ENCODE measurements at places on chromosomes 6 and 20.

DNA sequence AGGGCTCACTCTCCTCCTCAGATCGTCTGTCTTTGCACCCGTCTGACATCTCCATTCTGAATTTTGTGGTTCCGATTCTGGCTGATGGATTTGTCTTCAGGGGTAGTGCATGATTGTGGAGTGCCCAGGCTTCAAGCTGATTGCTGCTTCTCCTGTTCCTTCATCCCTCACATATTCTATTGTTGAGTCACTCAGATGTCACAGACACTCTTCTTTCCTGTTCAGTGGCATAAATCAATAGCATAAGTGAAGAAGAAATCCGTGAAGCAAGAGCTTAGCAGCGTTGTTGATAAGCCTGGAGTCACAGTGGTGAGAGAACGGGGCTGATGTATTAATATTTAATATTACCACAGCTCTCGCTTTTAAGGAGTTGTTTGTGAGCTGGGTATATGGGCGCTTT is 152.5 kb downstream of the MTHFD1L start:
- DNase-seq, result no peak

DNA sequence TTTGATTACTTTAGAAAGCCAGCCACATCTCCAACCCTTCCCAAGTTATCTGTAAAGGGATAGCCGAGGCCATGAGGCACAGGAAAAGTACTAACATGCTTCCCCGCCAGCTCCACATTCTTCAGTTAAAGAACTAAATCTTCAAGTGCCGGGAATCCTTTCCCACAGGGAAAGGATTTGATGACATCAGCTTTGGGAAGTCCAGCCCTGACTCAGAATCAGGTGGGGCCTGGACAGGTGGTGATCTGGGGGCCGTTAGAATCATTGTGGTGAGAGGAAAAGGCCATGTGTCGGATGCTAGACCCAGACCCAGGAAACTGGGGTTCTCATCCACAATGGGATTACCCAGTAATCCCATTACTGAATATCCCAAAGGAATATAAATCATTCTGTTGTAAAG is 580.0 kb downstream of the QKI start:
- no peak for DNase-seq

GRCh38 chr6:34912715-34913464 is 23.8 kb downstream of the ANKS1A start:
- no peak for DNase-seq

- no peak for DNase-seq
Observed at GRCh38 chr20:41783423-41784208, 165.4 kb upstream of the CHD6 start.

GRCh38 chr20:5182615-5183254 is 55.9 kb downstream of the CDS2 start:
- no peak for DNase-seq

DNA sequence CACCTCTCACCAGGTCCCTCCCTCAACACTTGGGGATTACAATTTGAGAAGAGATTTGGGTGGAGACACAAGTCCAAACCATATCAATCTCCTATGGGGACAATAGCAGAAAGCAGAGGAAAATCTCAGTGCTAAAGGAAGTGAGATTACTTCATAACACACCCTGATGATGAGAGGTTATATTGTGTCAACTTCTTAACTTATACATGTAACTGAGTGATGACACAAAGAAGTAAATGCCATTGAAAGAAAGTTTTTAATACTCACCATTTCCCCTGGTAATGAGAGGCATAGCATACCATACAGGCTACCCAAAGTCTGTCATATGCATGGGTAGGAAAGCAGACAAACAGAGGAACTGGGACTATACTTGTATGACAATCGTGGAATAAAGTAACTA is 137.2 kb downstream of the MMUT start:
- no peak for DNase-seq

DNA sequence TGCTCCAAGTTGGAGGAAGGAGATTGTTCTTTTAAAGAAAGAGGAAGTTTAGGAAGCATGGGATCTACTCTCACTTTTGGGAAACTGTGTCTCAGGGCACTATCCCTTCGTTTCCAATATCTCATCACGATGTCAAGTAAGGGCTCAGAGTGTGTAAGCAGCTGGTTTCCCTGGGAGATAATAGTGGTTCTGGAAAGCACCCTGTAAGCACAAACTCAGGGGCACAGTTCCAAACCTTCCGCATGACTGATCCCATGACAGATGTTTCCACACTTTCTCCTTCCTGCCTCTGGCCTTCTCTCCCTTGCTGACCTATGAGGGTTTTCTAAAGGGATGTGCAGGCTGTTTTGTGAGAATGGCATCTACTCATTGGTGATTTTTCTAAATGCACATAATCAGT is 33.9 kb downstream of the ADTRP start:
- DNase-seq, result no peak

DNA sequence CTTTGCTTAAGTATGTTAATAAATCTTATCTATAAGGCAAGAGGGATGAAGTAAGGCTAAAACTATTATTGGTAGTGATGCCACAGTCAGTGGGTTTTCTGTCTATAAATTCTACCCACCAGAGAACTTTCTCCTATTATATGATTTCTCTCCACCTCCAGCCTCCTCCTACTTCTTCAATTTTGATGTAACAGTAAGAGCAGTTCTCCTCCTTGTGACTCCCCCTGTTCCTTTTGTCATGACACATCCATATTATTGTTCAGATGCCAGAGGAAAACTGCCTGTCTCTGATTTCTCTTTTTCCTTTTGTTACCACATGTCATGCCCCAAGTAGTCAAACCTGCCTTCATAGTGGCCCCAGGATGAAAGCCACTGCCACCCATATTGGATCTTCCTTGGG is 9.1 kb upstream of the RCAN2 start:
- DNase-seq, result no peak

DNA sequence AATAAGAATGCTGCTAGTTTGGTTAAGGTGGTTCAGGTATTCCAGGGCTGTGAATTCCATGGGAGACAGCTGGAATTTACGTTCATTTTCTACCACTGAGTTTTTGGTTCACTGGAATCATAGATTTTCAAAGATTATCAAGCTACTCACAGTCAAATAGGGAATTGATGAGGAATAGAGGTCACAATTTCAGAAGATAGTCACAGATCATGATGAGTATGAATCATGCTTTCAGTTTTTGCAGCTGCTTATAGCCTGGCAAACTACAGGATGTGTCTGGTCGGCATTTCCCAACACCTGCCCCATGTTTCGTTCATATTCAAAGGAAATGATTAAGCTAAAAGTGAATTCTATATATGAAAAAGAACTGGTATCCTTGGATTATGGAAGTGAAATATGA is 58.7 kb downstream of the BCKDHB start:
- no peak for DNase-seq

- no peak for DNase-seq
Observed at GRCh38 chr6:138287144-138287955, 69.1 kb upstream of the PBOV1 start.

- DNase-seq, result no peak
Observed at GRCh38 chr6:64250126-64250525, 614.5 kb downstream of the PHF3 start.

DNA sequence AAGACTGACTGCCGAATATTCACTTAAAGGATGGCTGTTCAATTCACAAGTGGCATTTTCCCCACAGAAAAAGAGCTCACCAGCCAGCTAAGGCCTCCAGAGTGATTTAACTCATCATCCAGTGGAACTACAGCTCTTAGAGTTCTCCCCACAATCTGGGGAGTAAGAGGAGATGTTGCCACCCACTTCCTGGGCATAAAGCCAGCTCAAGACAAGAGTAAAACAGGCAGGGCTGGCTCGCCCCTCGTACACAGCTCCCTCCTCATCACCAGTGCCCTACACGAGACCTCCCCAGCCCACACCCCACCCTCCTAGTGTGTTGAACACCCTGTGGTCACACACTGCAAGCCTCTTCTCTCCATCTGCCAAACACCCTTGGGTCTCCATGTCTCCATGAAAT is 47.2 kb upstream of the IPCEF1 start:
- no peak for DNase-seq

DNA sequence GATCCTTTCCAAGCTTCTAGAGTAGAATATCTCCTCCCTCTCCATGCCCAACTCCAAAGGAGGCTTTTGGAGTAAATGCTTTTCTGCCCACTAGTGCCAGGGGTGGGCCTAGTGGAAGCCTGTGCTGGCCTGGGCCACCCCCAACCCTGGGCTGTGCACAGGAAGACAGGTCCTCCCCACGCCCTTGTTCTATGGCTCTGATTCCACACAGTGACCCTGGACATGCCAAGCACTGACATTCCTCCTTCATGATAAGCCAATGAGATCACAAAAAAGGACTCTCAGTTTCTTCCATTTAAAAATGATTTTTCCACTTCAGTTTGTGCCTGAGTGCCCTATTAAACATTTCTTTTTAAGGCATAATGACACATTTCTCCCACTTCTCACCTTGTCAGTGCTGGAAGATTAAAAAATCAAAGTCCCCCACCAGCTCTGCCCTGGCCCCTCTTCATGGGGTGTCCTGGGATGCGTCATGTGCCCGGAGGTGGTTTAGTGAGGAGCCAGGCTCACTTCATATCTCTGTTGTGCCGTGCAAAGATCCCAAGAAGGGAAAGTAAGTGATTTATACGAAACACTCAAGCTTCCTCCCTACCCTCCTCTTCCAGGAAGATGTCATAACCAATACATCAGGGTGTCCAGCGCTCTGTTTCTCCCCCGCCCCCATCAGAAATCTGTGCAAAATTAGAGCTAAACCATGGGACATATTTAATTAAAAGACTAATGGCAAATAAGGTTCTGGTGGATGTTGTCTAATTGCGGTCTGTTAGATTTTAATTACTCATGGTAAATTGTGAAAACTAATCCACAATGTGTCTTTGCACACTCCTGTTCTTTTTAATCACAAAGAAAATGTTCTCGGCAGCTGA is 255.0 kb downstream of the NRN1 start:
- no peak for DNase-seq

DNA sequence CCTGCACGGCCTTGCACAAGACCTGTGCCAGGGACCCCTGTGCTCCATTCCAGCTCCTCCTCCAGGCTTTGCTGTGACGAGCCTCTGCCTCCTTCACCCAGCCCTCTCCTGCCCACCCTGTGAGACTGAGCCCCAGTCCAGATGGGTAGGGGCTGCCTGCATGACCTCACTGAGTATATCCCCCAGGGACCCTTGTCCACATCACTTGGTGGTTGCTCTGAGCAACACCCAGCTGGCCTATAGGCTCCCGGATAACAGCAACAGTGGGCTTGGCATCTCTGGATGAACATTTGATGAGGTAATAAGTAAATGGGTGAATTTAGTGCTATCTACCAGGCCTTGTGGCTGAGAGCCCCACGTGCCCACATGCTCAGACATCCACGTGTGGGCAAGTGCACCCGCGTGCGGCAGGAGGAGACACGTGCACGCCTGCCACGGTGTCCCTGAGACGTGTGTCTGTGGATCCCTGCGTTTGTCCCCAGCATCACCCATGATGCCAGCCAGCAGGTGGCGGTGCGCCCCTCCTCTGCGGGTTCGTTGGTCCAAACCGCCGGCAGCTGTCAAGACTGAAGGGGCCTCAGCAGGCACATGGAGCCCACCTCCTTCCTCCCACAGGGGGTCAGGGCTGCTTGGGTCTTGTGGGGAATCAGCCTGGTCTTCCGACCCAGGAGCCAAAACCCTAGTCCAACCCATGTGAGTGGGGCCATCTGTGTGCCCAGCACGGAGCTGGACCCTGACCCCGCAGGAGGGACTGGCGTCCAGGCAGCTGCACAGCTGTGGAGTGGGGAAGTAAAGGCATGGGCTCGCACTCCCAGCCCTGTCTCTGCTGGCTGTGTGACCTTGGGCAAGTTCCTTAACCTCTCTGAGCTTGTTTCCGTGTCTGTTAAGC is 45.9 kb downstream of the FGD2 start:
- peak; percentile 74 for DNase-seq

GRCh38 chr20:36736451-36737182 is 9.3 kb downstream of the NDRG3 start:
- no peak for DNase-seq

- DNase-seq, result no peak
Observed at GRCh38 chr6:37369321-37370201, 15.8 kb downstream of the RNF8 start.

- DNase-seq, result peak; percentile 35
Observed at GRCh38 chr20:24132246-24132645, 143.7 kb upstream of the GGTLC1 start.

DNA sequence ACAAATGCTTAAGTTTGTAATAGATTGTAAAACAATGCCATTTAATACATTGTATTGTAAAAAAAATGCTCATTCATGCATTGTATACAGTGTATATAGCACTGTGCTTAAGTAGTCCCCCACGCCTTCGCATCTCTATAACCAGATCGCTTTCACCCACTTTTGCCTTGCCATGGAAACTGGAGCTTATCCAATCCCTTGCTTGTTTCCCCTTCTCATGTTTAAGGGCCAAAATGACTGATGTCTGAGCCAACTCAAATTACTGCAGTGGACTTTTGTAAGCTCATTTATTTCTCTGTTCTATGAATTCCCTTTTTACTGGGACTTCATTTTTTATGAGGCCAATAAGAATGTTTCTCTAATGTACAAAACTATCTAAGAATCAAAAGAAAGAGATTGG is 730.9 kb upstream of the GJE1 start:
- DNase-seq, result no peak

DNA sequence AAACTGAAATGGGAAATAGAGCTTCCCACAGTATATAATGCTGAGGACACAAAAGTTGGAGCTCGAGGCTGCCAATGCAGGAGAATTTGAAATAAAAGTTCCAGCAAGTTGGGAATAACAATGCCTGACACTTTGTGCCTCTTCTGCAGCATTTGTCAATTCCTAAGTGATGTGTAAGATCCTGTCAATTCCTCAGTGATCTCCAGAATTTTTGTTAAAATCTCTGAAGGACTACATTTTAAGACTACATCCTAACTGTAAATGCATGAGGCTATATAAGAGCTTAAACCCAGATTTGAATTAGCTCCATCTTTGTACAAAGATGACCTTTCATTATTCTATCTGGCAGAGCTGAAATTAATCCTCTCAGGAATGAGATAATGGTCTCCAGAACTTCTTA is 208.2 kb downstream of the COL12A1 start:
- no peak for DNase-seq

- no peak for DNase-seq
Observed at GRCh38 chr6:88665131-88665530, 298.3 kb downstream of the RNGTT start.

DNA sequence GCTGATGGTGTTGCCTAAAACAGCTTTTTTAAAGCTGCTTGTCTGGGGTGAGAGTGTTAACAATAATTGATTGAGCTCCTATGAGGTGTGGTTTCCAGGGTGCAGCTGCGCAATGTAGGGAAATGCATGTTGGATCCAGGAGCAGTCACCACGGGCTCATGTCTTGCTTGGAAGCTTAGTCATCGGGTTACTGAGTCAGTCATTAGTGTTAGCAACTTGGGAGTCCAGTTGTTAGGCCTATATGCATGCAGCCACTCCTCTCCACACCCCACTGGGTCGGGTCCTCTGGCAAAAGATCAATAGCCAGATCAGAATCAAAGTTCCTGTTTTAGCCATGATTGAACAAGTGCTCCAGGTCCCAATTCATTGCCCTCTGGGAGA is 271.7 kb upstream of the CHD6 start:
- no peak for DNase-seq

- no peak for DNase-seq
Observed at GRCh38 chr6:148086843-148087242, 255.8 kb upstream of the SASH1 start.

DNA sequence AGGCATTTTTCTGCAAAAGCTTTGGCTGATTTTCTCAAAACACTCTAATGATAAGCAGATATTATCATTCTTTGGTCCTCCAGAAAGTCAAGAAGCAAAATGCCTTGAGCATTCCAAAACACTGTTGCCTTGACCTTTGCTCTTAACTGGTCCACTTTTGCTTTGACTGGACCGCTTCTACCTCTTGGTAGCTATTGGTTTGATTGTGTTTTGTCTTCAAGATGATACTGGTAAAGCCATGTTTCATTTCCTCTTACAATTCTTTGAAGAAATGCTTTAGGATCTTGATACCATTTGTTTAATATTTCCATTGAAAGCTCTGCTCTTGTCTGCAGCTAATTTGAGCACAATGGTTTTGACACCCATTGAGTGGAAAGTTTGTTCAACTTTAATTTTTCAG is 35.6 kb upstream of the SDHAF4 start:
- DNase-seq, result no peak

All from right renal pelvis (tissue), 4 donors.